ENCODE measurements at places on chromosomes 4 and X. TPM values are rescaled to one million over a fixed set of nuclear protein-coding genes. Genes with fewer than 3 reads are reported as not detected.

DNA sequence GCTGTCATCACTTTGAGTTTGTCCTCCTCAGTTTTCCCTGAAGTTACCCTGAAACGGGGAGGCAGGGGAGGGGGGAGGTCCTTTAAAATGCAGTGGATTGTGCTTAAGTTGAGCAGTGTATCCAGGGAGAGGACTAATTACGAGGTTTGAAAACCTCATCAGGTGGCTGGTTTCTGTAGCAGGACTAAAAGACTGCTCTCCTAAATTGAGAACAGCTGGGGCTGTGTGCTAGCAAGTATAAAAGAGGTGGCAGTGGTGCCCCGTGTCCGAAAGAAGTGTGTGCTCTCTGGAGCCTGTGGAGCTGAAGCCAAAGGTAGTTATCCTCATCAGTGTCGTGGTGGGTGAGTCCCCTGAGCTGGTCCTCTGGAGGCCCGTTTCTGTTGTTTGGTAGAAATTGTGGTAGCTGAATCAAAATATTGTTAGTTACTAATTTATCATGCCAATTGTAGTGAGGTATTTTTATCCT, 37.2 kb upstream of the CYP2U1 start:
- H3K36me3 ChIP-seq = peaks cover 63% of the 10 kb centered on the region
- DNase-seq = no peak
- H3K27ac ChIP-seq = peak overlapping the region; percentile 5
- no peak overlapping the region for H3K4me3 ChIP-seq
- H3K27me3 ChIP-seq = no peaks in the 10 kb centered on the region
- H3K4me1 ChIP-seq = peaks cover 7% of the 10 kb centered on the region

The SPANXN1 gene
- polyA plus RNA-seq = not detected

DNA sequence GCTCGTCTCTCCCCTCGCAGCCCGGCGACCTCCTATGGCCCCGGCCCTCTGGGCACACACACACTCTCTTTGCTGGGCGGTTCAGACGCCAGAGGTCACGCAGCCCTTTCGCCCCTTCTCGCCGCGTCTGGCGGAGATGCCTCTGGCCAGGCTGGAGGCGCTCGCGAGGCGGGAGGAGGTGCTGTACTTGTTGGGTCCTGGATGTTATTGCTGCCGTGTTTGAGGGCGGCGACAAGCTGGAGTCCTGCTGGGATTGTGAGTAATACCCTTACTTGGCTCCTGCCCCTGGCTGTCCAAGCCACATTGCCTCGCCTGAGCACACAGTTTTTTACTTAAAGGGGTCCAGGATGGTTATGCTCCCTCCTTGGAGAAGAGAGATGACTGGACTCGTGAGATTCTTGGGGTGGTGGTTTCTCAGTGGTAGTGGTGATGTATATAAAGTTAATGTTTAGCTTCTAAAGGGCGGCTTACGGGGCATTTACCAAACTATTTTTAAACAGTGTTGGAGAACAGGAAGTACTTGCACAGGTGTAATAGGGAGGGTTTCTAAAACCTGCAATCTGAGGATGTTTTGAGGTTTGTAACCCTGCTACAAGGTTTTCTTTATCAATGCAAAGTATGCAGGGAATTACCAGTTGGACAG, 572 bp downstream of the USP53 start:
- peaks cover 35% of the 10 kb centered on the region for H3K4me1 ChIP-seq
- peak; percentile 73 for DNase-seq
- H3K4me3 ChIP-seq = peak overlapping the region; percentile 84
- H3K27ac ChIP-seq = peak overlapping the region; percentile 55

The LAP3 gene
- 98.3 TPM for polyA plus RNA-seq

The CXorf51B gene
- not detected for polyA plus RNA-seq

DNA sequence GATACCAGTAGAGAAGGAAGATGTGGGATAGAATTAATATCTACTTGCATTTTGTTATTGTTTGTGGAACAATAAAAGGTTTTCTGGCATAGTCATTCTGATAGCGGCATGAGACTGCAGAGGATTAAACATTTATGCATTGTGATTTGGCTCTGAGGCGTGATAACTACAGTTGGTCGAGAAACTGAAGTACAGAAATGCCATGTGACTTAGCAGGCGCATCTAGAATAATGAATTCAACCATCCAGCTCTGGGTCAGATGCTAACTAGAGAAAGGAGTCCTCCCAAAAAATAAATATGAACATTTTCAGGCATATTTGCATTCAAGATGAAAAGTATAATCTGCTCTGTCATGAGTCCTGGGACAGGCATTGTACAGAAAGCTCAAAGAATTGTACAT, 62.8 kb downstream of the CCSER1 start:
- H3K36me3 ChIP-seq = no peaks in the 10 kb centered on the region
- no peak for DNase-seq
- H3K27me3 ChIP-seq = no peaks in the 10 kb centered on the region
- no peak overlapping the region for H3K27ac ChIP-seq
- H3K4me1 ChIP-seq = no peaks in the 10 kb centered on the region

DNA sequence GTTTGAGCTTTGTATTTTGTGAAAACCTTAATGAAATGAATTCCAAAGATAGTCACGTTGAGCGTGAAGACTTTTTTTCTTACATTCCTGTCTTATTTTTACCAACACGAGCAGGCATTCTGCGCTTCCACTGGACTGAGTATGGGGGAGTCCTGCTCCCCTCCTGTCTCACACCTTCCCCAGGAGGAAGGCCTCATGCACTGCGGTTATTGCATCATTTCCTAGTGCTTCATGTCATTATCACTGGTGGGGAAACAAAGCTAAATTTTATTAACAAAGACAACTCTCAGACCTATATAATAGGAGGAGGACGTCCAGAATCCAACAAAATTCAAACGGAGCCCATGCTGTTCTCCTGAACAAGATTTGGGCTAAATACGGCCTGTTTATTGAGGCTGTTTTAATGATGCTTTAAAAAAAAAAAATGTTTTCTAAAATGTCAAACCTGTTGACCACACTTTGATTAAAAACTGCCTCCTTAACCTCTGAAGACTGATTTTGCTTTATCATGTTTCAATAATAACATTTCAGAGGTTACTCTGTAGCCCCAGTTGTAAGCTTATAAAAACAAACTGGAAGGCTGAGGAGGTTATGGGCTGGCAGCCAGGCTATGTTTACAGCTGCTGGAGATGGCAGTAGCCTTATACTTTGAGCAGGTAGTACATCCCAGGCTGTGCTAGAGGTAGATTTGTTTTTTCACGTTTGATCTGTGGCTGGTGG, 118.0 kb downstream of the SOWAHB start:
- no peaks in the 10 kb centered on the region for H3K27me3 ChIP-seq
- H3K4me3 ChIP-seq = no peak overlapping the region
- H3K36me3 ChIP-seq = no peaks in the 10 kb centered on the region

The SATL1 gene
- not detected for polyA plus RNA-seq

GRCh38 chr4:63361066-63361465, 1048.2 kb downstream of the TECRL start:
- no peak for DNase-seq
- H3K4me3 ChIP-seq = no peak overlapping the region
- H3K4me1 ChIP-seq = no peaks in the 10 kb centered on the region
- no peaks in the 10 kb centered on the region for H3K36me3 ChIP-seq
- H3K27me3 ChIP-seq = no peaks in the 10 kb centered on the region

- H3K27ac ChIP-seq = no peak overlapping the region
- no peaks in the 10 kb centered on the region for H3K27me3 ChIP-seq
- no peak overlapping the region for H3K4me3 ChIP-seq
- H3K4me1 ChIP-seq = peaks cover 5% of the 10 kb centered on the region
These were observed 15.5 kb upstream of the RBBP7 start for GRCh38 chrX:16885628-16886027.

DNA sequence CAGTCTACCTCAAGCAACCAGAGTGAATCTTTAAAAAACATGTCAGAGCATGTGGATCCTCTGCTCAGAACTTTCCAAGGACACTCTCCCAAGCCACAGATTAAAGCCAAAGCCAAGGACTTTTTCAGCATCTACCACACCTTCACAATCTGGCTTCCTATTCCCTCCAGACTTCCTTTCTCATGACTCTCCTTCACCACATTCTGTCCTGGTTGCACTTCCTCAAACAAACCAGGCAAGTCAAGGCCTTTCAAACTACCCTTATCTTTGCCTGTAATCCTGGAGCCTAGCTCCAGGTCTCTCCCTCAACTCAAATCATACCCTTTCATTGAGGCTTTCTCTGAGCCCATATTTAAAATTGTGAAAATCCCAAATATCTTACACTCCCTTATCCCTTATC, 191.6 kb upstream of the GALNTL6 start:
- H3K27ac ChIP-seq = no peak overlapping the region
- DNase-seq = no peak
- no peaks in the 10 kb centered on the region for H3K27me3 ChIP-seq
- no peaks in the 10 kb centered on the region for H3K36me3 ChIP-seq
- H3K4me1 ChIP-seq = no peaks in the 10 kb centered on the region

DNA sequence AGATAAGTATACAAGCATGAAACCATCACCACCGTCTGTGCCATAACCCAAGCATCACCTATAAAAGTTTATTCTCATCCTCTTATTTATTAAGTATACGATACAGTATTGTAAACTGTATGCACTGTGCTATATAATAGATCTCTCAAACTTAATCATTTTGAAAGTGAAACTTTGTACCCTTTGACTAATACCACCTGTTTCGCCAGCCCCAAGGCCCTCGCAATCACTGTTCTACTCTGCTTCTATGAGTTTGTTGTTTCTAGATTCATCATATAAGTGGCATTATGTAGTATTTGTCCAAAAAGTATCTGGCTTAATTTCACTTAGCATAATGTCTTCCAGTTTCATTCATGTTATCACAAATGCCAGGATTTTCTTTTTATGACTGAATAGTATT, 72.1 kb upstream of the DOCK11 start:
- H3K27me3 ChIP-seq = no peaks in the 10 kb centered on the region
- no peak overlapping the region for H3K27ac ChIP-seq
- H3K36me3 ChIP-seq = peaks cover 8% of the 10 kb centered on the region
- no peaks in the 10 kb centered on the region for H3K4me1 ChIP-seq
- no peak overlapping the region for H3K4me3 ChIP-seq
- DNase-seq = no peak

- H3K27me3 ChIP-seq = no peaks in the 10 kb centered on the region
- H3K27ac ChIP-seq = no peak overlapping the region
- DNase-seq = no peak
- H3K4me3 ChIP-seq = no peak overlapping the region
These were observed 722 bp upstream of the NBDY start for GRCh38 chrX:56728321-56728720.

Measured in CD14-positive monocyte (primary cell).